ENCODE measurements at places on chromosomes 16 and 17.

DNA sequence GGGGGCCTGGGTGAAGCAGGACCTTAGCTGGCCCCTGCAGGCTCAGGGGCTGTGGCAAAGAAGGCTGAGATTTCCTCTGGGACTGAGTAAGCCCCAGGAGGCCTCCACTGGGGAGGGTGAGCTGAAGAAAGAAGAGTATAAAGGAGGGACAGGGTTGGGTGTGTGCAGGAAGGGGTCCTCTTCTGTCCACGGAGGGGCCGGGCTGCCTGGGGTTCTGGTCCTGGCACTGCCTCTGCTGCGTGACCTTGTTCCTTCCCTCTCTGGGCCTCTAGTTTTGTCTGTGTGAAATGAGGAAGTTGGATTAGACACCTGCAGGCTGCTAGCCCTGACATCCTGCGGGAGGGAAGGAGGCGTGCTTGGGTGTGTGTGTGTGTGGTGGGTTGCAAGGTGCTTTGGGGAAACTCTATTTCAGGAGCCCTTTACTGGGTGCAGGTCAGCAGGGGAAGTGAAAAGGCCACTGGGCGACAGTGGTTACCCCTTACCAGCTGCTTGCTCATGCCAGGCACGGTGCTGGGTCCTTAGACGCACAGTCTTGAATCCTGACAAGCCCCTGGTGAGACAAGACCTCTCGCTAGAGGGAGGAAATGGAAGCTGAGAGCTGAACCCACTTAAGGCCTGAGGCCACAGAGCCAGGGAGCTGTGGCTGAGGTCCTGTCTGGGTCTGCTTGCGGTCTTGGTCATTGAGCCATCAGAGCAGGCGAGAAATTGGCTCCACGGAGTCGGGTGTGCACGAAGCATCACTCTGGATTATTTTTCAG is 60.7 kb downstream of the OR1D5 start:
- no peak for DNase-seq

GRCh38 chr16:87562201-87562600 is 40.1 kb upstream of the JPH3 start:
- no peak for DNase-seq

GRCh38 chr16:10576390-10577304 is 3.8 kb downstream of the EMP2 start:
- DNase-seq, result no peak

DNA sequence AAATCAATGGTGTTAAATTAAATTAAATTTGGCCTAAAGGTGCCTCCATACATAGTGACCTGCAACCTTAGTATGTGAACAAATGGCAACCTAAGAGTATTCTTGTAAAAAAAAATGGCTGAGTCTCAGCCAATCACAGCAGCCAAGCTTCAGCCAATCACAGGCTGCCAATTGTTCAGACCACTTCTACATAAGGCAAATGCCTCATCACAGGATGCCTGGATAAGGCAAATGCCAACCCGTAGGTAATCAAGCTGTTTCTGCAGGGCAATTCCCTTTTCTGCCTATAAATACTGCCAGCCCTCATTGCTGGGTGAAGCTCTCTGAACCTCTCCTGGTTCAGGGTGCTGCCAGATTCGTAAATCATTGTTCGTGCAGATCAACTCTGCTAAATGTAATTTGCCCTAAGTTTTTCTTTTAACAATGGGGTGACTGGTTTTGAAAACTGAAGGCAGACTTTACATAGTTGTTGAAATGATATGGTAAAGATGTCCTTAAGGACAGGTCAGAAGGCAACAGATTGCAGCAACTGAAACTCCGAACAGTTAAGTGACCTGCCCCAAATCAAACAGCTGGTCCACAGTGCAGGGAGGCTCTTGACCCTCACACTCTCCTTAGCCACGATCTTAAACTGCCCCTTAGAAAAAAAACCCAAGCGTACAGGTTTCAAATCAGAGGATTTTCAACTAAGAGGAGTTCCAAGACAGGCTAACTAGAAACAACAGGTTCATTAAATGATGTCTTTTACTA is 50.3 kb downstream of the N4BP1 start:
- DNase-seq, result no peak

DNA sequence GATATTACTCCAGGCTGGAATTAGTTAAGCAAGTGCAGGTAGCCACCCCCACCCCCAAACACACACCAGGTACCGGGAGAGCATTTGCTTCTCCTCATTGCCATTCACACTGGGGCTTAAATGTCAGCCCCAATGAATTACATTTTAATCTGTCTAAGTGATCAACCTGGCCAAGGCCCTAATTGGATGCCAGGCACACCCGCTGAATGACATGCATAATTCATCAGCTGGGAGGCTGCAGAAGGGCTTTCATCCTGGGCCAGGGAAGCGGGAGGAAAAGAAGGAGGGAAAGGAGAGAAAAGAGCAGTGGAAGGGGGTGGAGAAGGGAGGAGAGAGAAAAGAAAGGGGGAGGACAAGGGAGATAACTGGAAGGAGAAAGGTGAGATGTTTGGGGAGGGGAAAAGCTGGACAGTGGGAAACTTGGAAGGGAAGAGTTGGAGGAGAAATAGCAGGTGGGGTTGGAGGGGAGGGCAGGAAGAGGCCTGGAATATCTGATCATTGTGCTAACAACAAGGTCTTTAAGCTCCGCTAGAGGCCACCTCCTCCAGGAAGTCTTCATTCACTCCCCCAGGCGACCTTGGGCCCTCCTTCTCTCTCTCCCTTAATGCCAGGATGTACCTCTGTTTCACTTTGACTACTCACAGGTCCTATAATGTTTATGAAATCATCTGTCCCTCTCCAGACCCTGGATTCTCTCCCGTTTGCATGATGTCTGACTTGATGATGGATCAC is 40.1 kb upstream of the CES5A start:
- no peak for DNase-seq

DNA sequence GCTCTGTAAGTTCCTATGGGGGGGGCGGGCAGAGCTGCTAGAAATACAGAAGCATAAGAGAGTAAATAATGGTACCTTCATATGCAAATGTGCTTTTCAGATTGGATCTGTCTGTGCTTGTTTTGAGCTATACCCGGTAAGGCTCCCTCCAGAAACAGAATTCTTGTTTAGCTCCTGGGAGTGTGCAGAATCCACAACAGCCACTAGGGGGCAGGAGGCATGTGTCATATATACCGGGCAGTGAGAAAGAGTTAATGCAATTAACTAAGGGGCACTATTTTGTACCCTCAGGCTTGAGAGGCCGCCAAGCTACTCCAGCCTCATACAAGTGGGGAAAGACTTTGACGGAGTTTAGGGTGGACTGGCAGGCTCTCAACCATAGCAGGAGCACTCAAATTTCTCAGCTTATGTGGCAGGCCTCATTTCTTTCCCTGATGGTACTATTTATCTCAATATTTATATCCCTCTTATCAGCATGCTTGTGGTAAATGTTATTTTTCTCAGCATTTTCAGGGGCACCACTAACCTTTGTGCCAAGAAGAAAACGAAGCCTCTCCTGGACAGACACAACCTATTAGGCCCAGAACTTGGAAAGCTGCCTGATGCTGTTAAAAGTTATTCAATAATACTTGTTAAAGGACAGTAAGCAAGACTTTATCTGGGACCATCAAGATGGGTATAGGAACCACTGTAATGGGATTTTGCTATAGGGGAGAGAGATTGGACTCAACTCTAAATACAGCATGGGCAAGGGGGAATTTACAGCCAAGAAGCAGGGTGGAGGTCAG is 10.7 kb upstream of the CENPV start:
- peak; percentile 52 for DNase-seq

DNA sequence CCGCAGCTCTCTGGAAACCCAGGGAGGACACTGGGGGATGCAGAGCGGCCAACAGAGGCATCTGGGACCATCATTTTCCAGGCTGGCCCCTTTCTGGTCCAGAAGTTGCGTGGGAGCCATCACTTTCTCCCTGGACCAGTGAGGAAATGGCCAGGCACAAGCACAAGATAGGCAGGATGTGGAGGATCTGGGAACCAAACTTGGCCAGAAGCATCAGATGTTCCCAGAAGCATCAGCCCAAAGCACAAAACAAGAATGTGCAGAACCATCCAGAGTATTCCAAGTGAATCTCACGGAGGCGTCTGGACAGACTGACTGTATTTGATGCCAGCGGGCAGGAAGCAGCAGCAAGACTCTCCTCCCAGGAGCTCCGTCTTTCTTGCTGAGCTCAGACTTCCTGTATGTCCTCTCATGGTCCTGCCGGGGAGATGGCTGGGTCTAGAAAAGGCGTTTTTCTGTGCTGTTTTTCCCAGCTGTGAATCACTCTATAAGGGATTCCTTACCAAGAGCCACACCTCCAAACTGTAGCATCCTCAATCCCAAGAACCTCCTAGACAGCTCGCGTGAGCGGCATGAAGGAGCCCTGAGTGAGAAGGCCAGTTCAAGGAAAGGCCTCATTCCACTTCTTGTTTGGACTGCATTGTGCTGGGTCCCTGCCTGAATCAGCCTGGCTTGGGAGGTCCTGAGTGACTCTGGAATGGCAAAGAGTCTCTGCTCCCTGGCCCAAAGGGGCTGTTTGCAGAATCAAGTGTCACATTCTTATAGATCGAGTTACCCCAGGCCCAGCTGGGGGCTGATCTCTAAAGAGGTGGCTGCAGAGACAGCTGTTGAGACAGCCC is 49.5 kb upstream of the MTSS2 start:
- DNase-seq, result peak; percentile 83

GRCh38 chr16:77172951-77173350 is 18.0 kb upstream of the MON1B start:
- DNase-seq, result peak; percentile 80

DNA sequence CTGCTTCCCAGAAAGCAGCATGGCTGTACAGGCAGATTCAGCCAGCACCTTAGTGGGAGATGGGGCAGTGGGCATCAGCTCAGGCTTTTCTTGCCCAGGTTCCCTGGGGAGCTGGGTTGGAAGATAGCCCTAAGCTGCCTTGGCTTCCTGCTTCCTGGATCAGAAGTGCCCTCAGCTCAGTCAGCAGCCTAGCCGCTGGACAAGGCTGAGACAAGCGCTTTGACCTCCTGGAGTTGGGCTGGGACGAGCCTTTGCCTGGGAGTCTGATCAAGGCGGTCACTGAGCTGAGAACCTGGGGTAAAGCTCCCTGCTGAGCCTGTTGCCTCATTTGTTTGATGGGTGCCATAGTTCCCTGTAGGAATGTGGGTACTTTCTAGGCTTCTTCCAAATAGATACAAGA is 190.0 kb downstream of the RAB11FIP4 start:
- peak; percentile 46 for DNase-seq

- no peak for DNase-seq
Observed at GRCh38 chr17:82893779-82894178, 54.0 kb upstream of the ZNF750 start.

DNA sequence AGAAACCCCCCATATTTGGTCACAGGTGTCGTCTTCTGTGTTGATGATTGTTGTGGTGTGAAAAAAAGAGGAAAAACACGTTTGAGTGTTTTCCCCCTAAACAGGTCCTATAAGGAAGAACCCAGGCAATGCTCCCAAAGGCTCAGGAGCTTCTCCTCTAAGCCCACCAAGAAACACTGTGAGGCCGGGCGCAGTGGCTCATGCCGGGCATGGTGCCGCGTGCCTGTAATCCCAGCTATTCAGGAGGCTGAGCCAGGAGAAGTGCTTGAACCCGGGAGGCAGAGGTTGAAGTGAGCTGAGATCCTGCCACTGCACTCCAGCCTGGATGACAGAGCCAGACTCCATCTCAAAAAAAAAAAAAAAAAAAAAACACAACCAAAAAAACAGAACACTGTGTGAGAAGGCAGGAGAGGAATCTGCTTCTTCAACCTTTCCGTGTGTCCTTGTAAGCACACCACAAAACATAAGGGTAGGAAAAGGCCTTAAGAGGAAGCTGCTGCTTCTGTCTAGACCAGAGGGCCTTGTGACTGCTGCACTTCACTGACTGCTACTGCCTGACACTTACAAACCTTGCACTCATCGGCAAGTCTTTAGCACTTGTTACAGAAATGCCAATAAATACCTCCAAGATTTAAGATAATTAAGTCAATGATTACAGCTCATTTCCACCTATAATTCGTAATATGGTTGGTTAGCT is 9.3 kb downstream of the JPT1 start:
- no peak for DNase-seq

DNA sequence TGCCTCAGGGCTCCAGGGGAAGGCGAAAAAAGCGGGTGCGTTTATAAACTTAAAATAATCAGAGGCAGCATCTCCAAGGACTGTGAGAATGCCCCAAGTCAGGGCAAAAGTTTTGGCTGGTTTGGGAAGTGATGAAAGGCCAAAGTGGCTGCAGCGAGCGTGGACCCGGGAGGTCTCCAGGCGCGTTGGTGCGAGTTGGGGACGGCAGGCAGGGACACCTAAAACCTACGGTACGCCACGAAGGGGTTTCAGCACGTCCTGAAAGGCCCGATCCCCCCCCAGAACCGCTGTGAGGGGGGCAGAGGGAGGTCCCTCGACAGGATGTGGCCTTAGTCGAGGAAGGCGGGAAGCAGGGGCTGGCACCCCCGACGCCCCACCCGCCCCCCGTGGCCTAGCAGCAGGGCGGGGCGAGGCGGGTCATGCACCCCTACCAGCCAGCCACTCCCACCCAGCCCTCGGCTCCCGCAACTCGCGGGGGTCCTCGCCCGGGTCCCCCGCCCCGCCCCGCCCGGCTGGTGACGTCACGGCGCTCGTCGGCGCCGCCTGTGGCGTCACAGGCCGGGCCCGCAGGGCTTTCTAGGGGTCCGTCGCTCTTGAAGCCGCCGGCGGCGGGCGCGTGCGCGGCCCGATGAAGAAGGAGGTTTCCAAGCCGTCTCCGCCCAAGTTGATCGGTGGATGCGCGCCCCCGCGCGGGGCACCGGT is at the start of gene MYCBPAP:
Gene MYCBPAP, plus strand, starts transcription at position 569 of the 702 bp plus-strand sequence. CDS start 236 bp downstream, outside the sequence.
- peak; percentile 49 for DNase-seq

DNA sequence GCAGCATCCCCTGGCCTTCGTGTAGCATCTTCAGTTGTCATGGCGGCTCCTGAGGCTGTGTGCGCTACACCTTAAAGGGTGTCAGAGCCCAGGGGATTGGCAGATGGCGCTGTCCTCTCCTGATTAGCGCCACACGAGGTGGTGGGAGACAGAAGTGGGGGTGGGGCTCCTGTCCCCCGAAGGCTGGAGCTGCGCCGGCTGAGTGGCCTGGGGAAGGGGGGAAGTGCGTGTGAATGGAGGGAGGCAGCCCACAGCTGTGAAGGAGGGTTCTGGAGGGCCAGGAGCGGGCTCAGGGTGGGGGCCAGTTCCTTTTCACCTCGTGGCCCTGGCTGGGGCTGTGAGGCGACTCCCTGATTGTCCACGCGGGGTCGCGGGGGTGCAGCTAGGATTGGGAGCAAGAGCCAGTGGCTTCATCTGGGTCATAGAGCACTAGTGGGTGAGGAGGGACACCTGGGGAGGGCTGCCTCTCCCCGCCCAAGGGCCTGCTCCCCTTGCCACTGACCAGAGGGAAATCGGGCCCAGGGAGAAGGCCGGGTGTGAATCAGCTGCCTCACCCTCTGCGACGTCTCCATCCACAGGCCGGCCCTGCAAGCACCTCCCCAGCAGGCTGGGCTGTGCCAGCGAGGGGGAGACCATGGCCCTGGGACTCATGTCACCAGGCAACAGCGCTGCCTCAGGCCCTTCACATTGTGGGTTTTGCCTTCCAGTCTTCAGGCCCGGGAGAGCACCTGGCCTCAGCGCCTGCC is 14.1 kb downstream of the BAHCC1 start:
- DNase-seq, result no peak
